ENCODE measurements at places on chromosomes 12 and 14.

- peak; percentile 72 for DNase-seq
These were observed 3.3 kb upstream of the CCND2 start for GRCh38 chr12:4270016-4270830.

DNA sequence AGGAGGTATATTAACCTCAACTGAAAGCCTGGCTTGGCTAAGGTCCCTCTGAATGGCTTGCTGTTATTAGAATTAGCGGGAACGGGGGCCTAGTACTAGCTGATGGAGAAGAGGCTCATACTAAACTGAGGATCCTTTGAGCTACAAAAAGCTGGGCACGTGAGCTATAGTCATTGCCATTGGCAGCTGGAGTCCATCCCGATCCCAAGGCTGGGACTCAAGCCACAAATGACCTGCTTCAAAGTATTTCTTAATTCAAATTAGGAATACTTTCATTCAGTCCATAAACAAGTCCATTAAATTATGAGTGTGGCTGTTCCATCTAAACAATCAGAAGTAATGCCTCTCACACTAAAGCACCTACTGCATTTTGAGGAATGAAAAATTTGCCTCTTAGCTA is 114.5 kb downstream of the DACT1 start:
- no peak for DNase-seq

GRCh38 chr14:79552778-79553177 is 658.5 kb downstream of the DIO2 start:
- no peak for DNase-seq

DNA sequence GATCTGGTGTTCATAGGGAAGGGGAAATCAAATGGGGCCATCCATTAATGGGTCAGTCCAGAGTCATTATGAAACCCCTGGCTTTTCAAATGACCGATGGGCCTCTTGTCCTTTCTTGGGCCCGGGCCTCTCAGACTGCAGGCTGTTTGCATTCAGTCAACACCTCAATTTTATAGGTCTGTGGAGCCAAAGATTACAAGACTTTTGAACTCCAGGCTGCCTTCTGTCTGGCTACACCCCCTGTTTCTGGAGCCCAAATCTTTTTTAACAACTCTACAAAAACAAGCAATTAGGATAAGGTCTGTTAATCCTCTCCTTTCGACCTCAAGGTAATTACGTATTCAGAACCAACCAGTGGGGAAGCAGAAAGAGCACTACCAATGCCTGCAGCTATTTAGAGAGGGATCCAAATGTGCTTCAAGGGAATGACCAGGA is 35.6 kb downstream of the DUSP6 start:
- no peak for DNase-seq

GRCh38 chr14:81309511-81309910 is 88.8 kb upstream of the GTF2A1 start:
- no peak for DNase-seq

GRCh38 chr12:132518354-132518992 is 28.5 kb downstream of the FBRSL1 start:
- no peak for DNase-seq

GRCh38 chr14:61503167-61503801 is 181.9 kb downstream of the PRKCH start:
- DNase-seq: peak; percentile 77

GRCh38 chr12:121974026-121974985 is 47.4 kb upstream of the BCL7A start:
- DNase-seq: no peak

DNA sequence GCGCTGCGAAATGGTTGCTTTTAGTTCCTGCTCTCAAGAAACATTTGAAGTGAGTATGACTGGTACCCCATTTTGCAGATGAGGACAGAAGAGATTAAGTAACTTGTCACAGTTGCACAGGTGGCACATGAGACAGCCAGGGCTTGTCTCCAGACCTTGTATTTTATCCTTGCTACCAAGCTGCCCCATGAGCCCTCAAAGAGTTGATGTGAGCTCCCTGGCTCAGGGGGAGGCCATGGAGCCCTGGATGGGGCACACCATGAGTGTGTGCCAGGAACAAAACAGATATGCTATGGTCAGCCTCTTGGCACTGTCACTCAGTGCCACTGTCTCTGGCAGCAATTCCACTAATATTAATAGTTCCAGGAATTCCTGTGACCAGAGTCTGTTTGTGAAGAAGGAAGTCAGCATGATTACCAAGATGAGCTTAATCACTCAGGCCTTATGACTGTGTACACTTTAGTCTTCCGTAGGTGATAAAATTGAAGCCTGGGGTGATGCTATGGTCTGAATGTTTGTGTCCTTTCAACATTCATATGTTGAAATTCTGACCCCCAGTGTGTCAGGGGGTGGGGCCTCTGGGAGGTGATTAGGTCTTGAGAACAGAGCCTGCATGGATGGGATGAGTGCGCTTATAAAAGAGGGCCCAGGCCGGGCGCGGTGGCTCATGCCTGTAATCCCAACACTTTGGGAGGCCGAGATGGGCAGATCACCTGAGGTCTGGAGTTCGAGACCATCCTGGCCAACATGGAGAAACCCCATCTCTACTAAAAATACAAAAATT is 806.8 kb downstream of the AACS start:
- no peak for DNase-seq

DNA sequence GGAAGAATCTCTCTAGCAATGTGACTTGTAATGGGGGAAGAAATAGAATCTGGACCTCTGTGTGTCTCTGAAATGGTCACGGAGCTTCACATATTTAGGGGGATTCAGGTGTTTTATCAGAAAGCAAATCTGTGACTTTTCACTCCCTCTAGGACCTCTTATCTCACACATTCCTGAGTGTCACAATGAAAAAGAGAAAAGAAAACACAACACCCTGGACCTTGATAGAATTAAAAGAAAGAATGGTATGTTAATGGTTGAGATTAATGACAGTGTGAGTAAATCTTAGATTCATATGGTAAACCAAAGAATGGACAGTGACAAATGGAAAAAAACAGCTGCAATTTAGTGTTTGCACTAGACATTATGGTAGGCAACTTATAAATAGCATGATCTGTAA is 68.5 kb downstream of the PKP2 start:
- no peak for DNase-seq

DNA sequence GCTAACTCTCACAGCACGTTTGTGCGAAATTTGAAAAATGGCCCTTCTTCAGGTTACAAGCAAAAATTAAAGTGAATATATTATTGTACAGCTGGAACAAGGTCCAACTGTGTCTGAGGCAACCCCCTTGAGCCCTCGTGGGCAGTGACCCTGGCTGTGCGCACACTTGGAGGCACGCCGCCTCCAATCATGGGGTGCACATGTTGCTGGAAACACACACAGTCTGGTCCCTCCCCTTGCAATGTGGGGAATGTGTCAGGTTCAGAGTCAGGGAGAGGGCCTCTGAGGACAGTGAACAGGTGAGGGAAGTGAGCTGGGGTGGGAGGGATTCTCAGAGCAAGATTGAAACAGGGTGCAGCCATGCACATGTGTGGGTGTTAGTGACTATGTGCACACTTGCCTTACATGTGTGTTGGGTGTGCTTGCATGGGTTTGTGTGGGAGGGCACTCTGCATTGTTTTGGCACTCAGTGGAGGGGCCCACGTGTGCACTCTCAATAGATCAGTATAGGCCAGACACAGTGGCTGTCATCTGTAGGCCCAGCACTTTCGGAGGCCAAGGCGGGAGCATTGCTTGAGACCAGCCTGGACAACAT is 9.6 kb downstream of the TSPAN9 start:
- DNase-seq: no peak

GRCh38 chr12:96401076-96401871 is 1.0 kb upstream of the CDK17 start:
- DNase-seq: peak; percentile 39

- DNase-seq: peak; percentile 71
These were observed 28.1 kb downstream of the TRPV4 start for GRCh38 chr12:109804820-109805761.

- DNase-seq: no peak
These were observed 90.8 kb downstream of the PRKAB1 start for GRCh38 chr12:119758722-119759121.

DNA sequence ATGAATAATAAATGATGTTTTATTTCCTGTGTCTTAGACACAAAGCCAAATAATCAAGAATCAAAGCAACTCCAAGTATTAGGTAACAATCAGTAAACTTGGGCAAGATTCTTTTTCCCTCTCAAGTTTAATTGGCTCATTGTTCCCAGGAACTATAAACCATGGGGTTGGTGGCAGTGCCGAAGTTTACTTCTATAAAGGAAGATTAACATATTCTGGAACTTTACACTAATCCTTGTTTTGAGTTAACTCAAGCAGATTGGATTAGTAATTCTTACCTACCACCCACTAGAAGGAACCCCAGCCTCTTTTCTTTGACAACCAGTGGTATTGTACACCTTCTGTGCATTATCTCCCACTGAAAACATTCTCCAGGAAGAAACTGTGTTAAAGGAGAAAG is 197.1 kb downstream of the EXOC5 start:
- DNase-seq: no peak

GRCh38 chr14:74882103-74882920 is 596 bp downstream of the DLST start:
- peak; percentile 67 for DNase-seq

DNA sequence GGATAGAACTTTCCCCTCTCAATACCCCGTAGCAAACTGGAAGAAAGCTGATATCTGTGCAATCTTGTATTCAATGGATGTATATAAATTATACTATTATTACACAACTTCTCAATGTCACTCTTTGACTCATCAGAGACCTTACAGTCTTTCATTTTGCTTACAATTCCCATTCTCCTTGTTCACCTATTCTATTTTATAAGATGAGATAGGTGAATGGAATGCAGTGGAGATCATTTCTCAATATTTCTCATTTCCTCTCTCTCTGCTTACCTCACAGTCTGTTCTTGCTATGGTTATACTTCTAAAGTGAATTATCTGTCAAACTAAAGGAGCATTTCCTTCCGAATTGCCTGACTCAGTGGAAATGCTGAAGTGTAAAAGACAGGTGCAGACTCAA is 14.9 kb downstream of the FOXA1 start:
- no peak for DNase-seq

DNA sequence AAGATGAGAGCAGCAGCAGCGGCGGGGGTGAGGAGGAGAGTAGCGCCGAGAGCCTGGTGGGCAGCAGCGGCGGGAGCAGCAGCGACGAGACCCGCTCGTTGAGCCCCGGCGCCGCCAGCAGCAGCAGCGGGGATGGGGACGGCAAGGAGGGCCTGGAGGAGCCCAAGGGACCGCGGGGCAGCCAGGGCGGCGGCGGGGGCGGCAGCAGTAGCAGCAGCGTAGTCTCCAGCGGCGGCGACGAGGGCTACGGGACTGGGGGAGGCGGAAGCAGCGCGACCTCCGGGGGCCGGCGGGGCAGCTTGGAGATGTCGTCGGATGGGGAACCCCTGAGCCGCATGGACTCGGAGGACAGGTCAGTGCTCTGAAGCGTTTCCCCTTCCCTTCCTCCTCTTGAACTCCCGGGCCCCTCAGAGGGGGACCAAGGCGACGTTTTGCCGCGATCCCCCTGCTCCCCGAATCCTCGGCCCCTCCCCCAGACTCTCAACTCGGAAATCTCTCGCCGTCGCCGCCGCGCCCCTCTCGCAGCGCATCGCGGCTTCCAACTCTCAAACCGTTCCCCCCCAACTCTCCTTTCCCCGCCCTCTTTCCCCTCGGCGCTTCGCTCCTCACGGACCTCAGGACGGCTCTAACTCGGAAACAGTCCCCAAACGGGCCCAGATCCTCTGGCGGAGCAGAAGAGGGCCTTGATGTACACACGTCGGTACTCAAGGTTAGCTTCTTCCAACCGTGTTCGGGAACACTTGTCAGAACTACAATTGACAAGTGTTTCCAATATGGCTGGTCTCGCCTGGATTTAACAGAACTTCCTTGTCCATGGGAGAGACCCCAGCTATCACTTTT is 947 bp downstream of the AEBP2 start:
- DNase-seq: peak; percentile 75

GRCh38 chr14:102544747-102545460 is 35.3 kb upstream of the ANKRD9 start:
- DNase-seq: peak; percentile 30

DNA sequence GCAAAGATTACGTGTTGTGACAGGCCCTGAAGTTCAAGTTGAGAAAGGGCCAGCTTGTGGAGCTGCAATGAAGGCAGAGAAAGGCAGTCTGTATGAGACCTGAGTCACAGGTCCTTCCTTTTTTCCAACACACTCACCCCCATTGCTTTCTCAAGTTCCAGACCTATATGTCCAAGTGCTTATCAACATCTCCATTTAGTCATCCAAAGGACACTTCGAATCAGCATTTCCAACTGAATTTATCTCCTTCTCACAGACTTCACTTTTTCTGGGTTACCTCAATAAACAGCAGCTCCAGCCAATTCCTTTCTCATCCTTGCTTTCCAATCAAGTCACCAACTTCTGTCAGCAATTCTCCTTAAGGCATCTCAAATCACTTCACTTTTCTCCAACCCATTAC is 56.4 kb upstream of the KIF21A start:
- DNase-seq: no peak

- peak; percentile 83 for DNase-seq
These were observed 5.0 kb upstream of the SLC25A47 start for GRCh38 chr14:100317912-100318808.

DNA sequence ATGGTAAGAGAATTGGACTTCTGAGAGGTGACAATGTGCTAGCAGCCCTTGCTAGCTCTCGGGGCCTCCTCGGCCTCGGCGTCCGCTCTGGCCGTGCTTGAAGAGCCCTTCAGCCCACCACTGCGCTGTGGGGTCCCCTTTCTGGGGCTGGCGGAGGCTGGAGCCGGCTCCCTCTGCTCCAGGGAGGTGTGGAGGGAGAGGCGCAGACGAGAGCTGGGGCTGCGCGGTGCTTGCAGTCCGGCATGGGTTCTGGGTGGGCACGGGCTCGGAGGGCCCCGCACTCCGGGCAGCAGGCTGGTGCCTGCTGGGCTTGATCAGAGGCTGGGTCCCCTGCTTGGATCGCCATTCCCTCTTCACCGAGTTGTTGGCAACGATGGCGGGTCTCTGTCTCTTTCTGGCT is 226.4 kb upstream of the AMIGO2 start:
- no peak for DNase-seq

DNA sequence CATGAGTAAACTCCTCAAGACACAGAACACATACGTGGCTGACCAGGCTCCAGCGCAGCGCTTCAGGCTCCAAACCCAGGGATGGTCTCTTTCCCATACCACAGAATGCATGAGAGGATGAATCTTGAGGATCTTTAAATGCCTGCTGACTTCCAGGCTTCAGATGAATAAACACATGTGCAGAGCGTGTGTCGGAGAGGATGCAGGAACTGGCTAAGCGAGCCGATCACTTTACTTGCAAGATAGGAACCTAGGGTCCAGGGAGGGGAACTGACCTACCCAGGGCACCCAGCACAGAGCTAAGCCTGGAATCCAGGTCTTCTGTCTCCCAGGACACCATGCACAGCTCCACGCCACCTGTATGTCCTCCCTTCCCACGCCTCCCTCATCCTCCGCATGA is 209.8 kb downstream of the BCL11B start:
- DNase-seq: no peak

GRCh38 chr14:38904959-38905358 is 198.1 kb downstream of the SEC23A start:
- no peak for DNase-seq

Data from activated CD4-positive, alpha-beta T cell treated with anti-CD3 and anti-CD28 coated beads for 48 hours (primary cell).